ENCODE measurements at places on chromosomes 3 and 15.

- no peak for DNase-seq
These were observed 128.5 kb downstream of the MYRIP start for GRCh38 chr3:39937874-39938273.

DNA sequence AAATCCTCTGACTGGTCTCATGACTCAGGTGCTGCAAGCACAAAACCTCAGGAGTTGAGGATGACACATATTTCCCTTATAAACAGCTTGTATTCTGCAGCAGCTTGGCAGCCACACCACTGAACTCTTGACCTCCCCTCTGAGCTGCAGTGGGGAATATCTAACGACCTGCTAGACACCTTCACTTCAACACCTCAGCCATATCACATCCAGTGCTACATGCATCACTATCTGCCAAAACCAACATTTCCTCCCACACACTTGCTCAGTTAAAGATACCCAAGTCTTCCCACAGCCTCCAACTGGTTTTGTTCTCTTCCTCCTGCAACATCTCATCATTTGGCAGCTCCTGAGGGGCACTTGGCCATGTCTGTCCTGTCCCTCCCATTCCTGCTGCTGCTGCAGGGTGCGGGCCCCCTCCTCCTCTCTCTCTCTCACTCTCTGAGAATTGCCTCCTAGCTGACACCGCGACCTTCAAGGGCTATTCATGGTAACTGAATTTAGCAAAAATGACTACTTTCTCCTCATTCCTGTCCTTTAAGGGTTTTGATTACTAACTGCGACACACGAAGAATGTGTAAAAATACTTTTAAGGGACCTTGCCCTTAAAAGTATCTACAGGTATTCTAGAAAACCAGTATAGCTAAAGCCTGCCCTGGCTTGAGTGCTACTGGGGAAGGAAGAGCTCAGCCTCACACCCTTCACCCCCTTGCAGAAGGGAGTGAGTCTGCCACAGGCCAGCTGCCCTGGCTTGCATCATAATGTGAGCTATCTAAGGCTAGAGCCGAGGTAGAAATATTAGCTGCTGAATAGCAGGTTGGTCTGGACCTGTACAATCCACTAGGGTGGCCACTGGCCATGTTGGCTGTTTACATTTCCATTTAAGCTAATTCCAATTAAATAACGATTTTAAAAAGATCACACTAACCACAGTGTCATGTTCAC, 5.0 kb upstream of the CCR9 start:
- peak; percentile 70 for DNase-seq

- DNase-seq, result no peak
These were observed 5.5 kb upstream of the NR2F2 start for GRCh38 chr15:96324940-96325540.

DNA sequence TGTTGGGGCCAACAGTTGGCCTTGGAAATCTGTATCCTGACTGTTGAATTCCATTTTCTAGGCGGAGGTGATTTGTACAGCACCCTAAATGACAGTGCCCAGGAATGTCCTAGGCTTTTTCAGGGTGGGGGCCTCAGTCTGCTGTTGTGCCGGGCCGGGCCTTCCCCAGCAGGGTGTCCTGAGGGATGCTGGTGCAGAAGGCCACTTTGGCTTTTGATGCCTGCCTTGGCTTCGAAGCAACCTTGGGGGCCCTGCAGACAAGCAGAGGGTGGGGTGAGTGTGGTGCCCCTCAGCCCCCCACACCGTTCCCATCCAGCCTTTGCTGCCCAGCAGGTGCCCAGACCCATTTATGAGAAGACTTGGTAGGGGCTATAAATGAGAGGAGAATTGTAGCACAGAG, 33.0 kb downstream of the SYNM start:
- DNase-seq, result no peak

DNA sequence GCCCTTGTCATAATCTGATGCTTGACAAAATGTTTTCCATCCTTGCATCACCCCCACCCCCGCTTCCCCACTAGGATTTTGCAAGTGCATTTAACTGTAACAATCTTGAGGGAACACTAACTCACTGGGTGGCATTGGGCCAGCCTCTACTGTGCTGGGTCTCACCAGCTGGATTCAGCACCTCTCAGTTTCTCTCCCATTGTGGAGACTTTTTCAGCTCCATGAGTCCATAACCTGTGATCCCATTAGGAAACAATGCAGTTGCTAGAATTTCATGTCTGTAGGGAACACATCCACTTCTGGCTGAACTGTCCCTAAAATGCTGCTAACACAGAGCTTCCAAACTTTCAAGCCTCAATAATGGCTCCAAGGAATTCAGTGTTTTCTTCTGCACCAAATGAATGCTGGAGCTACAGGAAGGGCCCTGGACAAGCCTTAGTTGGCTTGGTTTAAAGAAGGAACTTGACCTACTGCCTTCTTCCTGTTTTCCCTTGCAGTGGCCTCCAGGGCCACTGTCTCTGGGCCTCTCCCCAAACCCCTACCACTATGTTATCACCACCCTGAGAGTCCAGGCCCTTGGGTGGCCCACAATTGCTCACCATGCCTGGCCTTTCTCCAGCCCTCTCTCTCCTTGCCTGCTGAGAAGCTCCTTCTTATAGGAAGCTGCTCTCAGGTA, 15.6 kb downstream of the CYP19A1 start:
- DNase-seq, result no peak

DNA sequence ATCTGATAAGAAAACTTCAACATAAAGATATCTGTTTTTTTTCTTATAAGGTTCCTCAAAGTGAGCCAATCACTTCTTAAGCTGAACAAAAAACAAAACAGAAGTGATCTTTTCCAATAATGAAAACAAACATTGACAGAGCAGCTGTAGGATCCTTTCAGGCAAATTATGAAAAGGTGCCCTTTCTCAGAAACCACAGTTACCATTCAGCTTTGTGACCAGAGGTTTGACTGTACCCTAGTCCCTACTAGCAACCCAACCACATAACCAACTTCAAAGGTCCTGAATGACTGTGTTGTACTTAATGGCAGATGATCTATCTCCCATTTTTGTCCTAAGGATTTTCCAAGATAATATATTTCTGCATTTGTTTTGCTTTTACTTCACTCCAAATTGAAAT, 39.4 kb upstream of the CCR2 start:
- DNase-seq, result peak; percentile 21

GRCh38 chr3:11607816-11608215, 35.9 kb downstream of the VGLL4 start:
- DNase-seq, result no peak

DNA sequence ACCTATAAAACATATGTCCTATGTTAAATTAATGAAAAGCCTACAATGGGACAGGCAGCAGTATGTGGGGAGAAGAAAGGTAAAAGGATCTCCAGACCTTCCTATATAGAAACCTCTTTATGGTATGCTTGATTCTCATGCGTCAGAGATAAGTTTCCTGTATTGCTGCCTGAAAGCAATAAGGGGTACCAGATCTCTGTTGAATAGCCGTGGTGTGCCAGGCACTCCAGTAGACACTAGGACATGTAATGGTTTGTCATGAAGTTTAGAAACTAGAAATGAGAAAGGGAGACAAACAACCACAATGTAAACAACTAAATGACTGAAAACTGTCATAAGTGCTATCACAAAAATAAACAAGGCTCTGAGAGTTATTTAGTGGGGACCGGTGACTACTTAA, 168.1 kb downstream of the EFHB start:
- DNase-seq, result no peak

- no peak for DNase-seq
These were observed 4.6 kb downstream of the CIDEC start for GRCh38 chr3:9875448-9875847.

GRCh38 chr3:103624271-103624670, 1189.5 kb downstream of the ZPLD1 start:
- no peak for DNase-seq

- no peak for DNase-seq
These were observed 264.8 kb upstream of the NSMCE3 start for GRCh38 chr15:29534378-29534777.

DNA sequence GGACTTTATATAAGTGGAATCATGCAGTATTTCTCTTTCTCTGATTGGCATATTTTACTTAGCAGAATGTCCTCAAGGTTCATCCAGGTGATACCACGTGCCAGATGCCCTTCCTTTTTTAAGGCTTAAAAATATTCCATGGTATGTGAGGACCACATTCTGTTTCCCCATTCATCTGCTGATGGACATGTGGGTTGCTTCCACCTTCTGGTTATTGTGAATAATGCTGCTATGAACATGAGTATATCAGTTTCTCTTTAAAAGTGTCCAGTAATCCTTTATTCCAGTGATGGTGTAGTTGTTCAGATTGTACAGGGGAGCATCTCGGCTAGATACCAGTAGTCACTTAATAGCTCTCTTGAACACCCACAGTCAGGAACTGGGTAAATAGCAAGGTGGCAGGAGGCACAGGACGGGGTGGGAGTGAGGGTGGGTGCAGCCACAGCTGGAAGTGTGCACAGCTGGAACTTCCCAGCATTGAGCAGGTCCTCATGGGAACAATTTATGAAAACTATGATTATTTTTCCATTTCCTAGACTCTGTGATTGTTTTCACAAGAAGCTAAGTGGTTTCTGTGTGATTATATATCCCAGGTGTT, 50.3 kb upstream of the ATG7 start:
- DNase-seq, result no peak

GRCh38 chr3:135228201-135228600, 433.1 kb downstream of the EPHB1 start:
- no peak for DNase-seq

DNA sequence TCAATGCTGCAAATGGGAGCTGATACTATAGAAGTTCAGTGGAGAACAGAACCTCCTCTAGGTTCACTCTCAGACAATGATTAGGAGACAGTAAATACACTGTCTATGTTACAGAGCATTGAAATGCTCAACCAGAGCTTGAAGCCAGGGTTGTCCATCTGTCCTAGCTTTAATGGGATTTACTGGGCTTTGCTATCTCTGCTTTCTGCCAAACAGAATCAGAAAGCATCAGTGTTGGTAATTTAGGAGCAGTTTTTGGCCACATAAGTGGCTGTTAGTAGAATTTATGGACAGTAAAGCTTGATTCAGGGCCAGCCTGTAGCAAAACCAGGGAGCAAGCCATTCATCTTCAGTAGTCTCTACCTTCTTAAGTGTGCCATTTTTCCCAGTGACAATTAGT, 396.3 kb downstream of the LSAMP start:
- DNase-seq, result no peak

GRCh38 chr3:124315215-124316033, 323.5 kb upstream of the ROPN1 start:
- no peak for DNase-seq

DNA sequence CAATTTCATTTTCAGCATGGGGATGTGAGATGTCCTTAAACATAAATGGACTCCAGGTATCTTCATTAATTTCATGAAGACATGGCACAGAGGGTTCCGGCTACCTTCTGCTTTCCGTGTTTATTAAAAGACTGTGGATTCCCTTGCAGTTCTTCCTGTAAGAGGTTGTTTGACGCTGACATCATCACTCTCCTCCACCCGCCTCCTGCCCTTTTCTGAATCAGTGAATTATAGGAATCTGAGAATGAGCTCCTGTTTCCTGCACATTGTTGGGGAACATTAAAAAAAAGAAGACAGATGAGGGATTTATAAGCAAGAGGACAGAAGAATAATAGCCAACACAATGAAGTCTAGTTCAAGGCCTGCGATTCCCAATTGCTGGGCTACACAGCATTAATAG, 191.3 kb downstream of the LPP start:
- no peak for DNase-seq

- DNase-seq, result no peak
These were observed 445.9 kb upstream of the PROK2 start for GRCh38 chr3:72230774-72231379.

- DNase-seq, result peak; percentile 18
These were observed 717 bp downstream of the PXK start for GRCh38 chr3:58333206-58334012.

DNA sequence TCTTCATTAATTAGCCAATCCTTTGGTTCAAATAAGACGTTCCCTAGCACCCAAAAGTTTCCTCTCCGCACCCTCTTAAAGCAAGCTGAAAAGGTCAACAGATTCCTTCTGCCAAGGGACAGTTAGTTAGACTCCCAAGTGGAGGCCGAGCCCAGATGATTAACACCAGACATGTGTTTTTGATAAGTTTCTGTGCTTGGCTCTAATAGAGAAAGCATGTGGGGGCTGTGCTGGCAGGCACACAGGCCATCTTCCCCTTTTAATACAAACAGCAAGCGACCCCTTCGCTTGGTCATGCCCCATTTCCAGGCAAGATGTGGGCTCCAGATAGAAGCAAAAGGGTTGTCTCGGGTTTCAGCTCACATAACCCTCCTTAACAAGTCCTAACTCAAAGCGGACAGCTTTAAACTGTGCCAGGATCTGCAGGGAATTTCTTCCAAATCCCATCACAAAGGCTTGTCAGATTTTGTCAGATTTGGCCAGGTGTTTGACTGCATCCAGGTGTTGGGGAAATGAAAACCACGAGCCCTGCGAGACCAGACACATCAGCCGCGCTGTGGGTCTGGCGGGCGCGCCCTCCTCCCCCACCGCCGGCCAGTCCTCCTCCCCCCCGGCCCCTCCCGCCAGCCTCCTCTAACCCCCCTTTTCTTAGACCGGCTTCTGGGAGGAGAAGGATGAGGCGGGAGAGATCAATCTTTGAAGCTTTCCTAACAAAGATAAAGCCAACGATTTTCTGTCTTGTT, 3.3 kb downstream of the HES1 start:
- DNase-seq, result no peak

GRCh38 chr3:27880969-27881892, 159.1 kb upstream of the EOMES start:
- DNase-seq, result peak; percentile 68

- DNase-seq, result no peak
These were observed 669.8 kb upstream of the ARPP21 start for GRCh38 chr3:34969513-34969912.

DNA sequence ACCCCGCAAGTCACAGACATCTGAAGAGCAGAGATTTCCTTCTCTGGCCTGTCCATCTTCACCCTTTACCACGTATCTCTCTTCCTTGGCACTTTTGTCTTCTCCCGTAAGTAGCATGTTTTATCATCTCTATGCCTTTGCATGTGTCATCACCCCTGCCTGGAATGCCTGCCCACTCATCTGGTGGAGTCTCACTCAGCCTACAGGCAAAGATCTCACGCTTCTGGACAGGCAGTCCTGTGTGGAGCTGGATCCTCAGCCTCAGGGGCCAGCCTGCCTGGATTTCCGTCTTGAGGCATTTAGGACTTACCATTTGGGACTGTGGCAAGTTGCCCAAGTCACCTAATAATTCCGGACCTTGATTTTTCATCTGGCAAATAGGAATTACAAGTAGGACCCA, 114.3 kb upstream of the CACNA2D3 start:
- no peak for DNase-seq

DNA sequence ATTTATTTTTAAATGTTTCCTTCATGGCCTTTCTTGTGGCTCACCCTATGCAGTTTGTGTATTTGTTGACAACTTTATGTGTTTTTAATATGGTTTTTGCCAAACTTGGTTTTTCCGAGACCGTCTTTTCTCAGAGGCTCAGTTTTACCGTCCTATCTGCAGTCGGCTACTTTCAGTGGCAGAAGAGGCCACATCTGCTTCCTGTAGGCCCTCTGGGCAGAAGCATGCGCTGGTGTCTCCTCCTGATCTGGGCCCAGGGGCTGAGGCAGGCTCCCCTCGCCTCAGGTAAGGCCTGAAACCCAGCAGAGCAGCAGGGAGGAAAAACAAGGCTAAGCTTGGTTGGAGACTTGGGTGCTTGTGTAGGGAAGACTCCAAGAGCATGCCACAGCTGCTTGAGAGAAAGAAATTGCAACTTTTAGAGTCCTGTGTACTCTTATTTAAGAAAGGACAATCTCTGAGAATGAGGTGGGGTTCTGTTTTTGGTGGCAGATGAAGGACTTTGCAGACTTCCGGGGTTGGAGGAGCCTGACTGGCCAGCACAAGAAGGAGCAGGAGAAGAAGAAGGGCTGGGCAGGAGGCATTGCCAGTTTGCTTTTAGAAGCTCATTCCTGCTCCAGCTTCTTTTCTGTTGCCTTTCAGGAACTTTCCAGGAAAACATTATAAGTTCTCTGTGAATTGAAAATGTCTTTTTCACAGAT, at the start of gene TIGIT:
Gene TIGIT (plus strand): TSS at position 191 of the 698 bp plus-strand sequence. CDS start 34 bp downstream, at position 225.
- DNase-seq, result no peak

Data from CD4-positive, alpha-beta T cell treated with Interleukin-2 at 100 ng/mL for 4 hours (primary cell).